ENCODE measurements at places on chromosomes 1 and 21.

- DNase-seq = no peak
These were observed 925.9 kb downstream of the LTN1 start for GRCh38 chr21:28066596-28067387.

GRCh38 chr1:112713466-112714312 is 1.4 kb downstream of the PPM1J start:
- peak; percentile 58 for DNase-seq

- DNase-seq = no peak
These were observed 5.4 kb upstream of the LAMC2 start for GRCh38 chr1:183180634-183181056.

GRCh38 chr1:3215198-3216014 is 146.4 kb downstream of the PRDM16 start:
- no peak for DNase-seq

GRCh38 chr1:233859446-233859845 is 45.0 kb upstream of the SLC35F3 start:
- DNase-seq = peak; percentile 47
